Activated CD4-positive, alpha-beta memory T cell treated with anti-CD3 and anti-CD28 coated beads for 36 hours (primary cell): ENCODE measurements at places on chromosomes 12 and 14. TPM values are rescaled to one million over a fixed set of nuclear protein-coding genes. Genes with fewer than 3 reads are reported as not detected.

GRCh38 chr12:68336889-68337303 lies 4.7 kb upstream of the MDM1 start:
- H3K27ac ChIP-seq = no peak overlapping the region
- peaks cover 18% of the 10 kb centered on the region for H3K4me1 ChIP-seq
- H3K27me3 ChIP-seq = peaks cover 4% of the 10 kb centered on the region
- no peaks in the 10 kb centered on the region for H3K36me3 ChIP-seq

GRCh38 chr12:1807087-1807860 lies 13.1 kb upstream of the LRTM2 start:
- no peaks in the 10 kb centered on the region for H3K27me3 ChIP-seq
- no peaks in the 10 kb centered on the region for H3K36me3 ChIP-seq
- H3K4me3 ChIP-seq = no peak overlapping the region
- peaks cover 12% of the 10 kb centered on the region for H3K4me1 ChIP-seq
- DNase-seq = no peak

GRCh38 chr12:115758877-115759620 lies 518.4 kb downstream of the MED13L start:
- DNase-seq = no peak
- H3K36me3 ChIP-seq = no peaks in the 10 kb centered on the region
- no peak overlapping the region for H3K4me3 ChIP-seq
- no peaks in the 10 kb centered on the region for H3K4me1 ChIP-seq
- peaks cover 6% of the 10 kb centered on the region for H3K27me3 ChIP-seq
- H3K27ac ChIP-seq = no peak overlapping the region

- no peak overlapping the region for H3K4me3 ChIP-seq
- no peaks in the 10 kb centered on the region for H3K4me1 ChIP-seq
- peaks cover 8% of the 10 kb centered on the region for H3K27me3 ChIP-seq
- H3K36me3 ChIP-seq = no peaks in the 10 kb centered on the region
- no peak for DNase-seq
Measured at GRCh38 chr12:103737881-103738280, 103.2 kb downstream of the NT5DC3 start.

- H3K27me3 ChIP-seq = no peaks in the 10 kb centered on the region
- no peak overlapping the region for H3K4me3 ChIP-seq
- H3K27ac ChIP-seq = no peak overlapping the region
- no peak for DNase-seq
- H3K36me3 ChIP-seq = peaks cover 8% of the 10 kb centered on the region
Measured at GRCh38 chr14:93317875-93318807, 14.7 kb downstream of the BTBD7 start.

DNA sequence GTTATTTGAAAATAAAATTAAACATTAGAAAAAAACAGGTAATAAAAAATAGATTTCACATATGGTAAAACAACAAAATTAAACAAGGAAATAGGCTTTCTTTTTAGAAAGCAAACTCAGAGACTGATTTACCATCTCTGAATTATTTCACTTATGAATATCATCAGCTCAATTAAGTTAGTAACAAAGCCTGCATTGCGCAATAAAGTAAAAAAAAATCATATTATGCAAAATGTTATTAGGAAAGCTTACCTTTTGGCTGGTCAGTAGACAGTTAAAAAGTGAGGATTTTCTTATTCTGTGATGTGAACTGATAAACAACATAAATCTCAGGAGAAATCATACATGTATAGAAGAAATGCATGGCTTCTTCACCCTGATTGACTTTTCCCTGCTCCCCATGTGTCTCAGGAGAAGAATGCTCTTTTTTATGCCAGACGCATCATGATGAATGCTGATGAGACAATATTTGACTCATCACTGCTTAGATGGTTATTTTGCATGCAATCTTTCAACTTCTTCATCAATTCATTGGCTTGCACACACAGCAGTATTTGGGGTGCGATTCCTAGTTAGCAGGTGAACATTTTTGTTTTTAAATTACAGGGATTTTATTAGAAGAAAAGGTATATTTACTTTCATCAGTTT lies 124.5 kb upstream of the USP15 start:
- H3K4me1 ChIP-seq = no peaks in the 10 kb centered on the region
- H3K27ac ChIP-seq = no peak overlapping the region
- H3K27me3 ChIP-seq = peaks cover 3% of the 10 kb centered on the region

- H3K4me1 ChIP-seq = peaks cover 2% of the 10 kb centered on the region
- no peak for DNase-seq
- no peak overlapping the region for H3K27ac ChIP-seq
- no peak overlapping the region for H3K4me3 ChIP-seq
- H3K27me3 ChIP-seq = peaks cover 28% of the 10 kb centered on the region
- H3K36me3 ChIP-seq = no peaks in the 10 kb centered on the region
Measured at GRCh38 chr12:26231921-26232320, 36.5 kb downstream of the SSPN start.

GRCh38 chr12:48775299-48775698 lies 13.6 kb downstream of the ADCY6 start:
- no peak overlapping the region for H3K4me3 ChIP-seq
- no peak for DNase-seq
- no peaks in the 10 kb centered on the region for H3K27me3 ChIP-seq
- H3K4me1 ChIP-seq = no peaks in the 10 kb centered on the region
- H3K27ac ChIP-seq = no peak overlapping the region
- H3K36me3 ChIP-seq = no peaks in the 10 kb centered on the region

DNA sequence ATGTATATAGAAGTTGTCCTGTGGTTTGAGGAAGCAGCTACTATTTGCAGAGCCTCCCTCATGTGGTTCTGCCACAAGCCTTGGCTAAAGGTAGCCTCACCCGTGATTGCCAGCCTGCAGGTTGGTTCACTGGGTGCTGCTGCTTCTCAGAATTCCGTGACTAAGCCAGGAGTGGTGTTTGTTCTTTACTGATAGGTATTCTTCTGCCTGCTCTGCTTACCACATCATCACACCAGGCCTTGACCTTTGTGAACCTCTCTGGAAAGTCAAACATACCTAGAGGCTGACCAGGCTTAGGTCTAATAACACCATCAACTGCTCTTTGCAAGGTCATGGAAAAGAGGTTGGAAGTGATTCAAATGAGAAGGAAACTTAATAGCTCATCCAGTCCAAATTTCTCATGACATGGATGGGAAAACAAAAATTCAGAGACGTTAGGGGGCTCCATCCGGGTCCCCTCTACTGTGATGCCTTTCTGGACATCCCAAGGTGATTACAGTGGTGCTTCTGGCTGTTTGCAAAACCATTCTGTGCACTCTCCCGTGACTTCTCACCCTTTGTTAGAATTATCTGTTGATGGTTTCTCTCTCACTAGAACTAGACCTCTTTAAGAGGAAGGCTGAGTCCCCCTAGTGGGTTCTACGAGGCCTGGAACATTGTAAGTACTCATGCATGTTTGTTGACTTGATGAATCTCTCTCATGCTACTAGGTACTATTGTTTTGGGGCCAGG lies 8.5 kb upstream of the SOCS2 start:
- peaks cover 4% of the 10 kb centered on the region for H3K4me1 ChIP-seq
- no peak overlapping the region for H3K27ac ChIP-seq
- H3K27me3 ChIP-seq = no peaks in the 10 kb centered on the region
- DNase-seq = no peak
- no peak overlapping the region for H3K4me3 ChIP-seq

DNA sequence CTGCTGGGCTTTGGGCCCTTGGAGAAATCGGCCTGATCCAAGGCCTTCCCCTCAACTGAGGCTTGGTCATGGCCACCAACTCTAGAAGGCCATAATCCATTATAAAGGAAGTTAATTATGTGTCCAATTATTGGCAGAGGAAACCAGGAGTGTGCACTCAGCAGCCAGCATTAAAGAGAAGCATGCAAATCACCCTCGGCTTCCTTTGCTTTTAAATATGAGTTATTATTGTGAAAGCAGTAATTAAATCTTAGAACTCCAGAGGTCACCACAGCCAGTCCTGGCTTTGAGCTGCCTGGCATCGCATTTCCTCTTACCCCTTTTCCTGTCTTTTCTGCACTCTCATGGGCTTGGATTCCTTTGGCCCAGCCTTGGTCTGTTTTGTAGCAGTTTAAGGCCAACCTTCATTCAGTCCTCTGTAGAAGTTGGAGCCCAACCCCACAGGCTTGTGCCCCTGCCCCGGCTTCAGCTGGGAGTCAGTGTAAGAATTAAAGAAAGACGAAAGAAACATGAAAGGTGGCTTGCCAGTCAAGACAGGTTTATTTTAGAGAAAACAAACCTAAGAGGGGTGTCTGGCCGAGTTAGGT lies 14.7 kb upstream of the KRT86 start:
- no peak for DNase-seq
- H3K36me3 ChIP-seq = no peaks in the 10 kb centered on the region
- H3K4me3 ChIP-seq = no peak overlapping the region
- H3K27me3 ChIP-seq = peaks cover 43% of the 10 kb centered on the region
- H3K4me1 ChIP-seq = no peaks in the 10 kb centered on the region

DNA sequence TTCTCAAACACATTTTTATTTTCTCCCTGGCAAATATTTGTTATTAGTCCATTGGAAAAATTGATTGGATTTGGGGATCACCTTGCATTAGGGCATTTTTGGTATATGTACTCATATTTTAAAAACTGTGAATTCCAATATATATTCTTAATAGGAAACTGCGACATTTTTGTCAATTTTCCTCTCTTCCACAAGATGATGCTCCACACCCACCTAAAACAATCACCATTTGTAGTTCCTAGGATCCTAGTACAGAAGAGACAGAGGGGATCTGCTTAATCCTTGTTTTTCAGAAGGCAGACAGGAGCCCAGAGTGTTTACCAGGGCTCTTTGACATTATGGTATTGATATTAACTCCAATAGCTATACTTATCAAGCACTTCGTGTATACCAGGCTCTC lies 22.8 kb upstream of the OASL start:
- no peak overlapping the region for H3K27ac ChIP-seq
- H3K4me1 ChIP-seq = peaks cover 12% of the 10 kb centered on the region
- no peaks in the 10 kb centered on the region for H3K36me3 ChIP-seq
- H3K27me3 ChIP-seq = no peaks in the 10 kb centered on the region
- H3K4me3 ChIP-seq = no peak overlapping the region
- DNase-seq = no peak

GRCh38 chr12:131737150-131737827 lies 26.4 kb downstream of the SFSWAP start:
- DNase-seq = no peak
- H3K4me1 ChIP-seq = peaks cover 2% of the 10 kb centered on the region
- peaks cover 35% of the 10 kb centered on the region for H3K36me3 ChIP-seq
- H3K4me3 ChIP-seq = no peak overlapping the region
- H3K27ac ChIP-seq = no peak overlapping the region

The NR4A1 gene
- total RNA-seq = 64.2 TPM

The TMEM121 gene
- total RNA-seq = 9.7 TPM

The JAG2 gene
- total RNA-seq = 2.4 TPM

The SLC25A47 gene
- not detected for total RNA-seq

The LBHD2 gene
- total RNA-seq = not detected
